Muscle of leg (tissue), 16 donors: ENCODE measurements at places on chromosomes 7 and 10. TPM values are rescaled to one million over a fixed set of nuclear protein-coding genes. Genes with fewer than 3 reads are reported as not detected.

The SFTPD gene
- total RNA-seq, result 1.1 TPM

The NKX6-2 gene
- total RNA-seq, result not detected

The TRPV5 gene
- 0.04 TPM for total RNA-seq

The GRM3 gene
- 0.04 TPM for total RNA-seq

The ASB15 gene
- 4.6 TPM for total RNA-seq

DNA sequence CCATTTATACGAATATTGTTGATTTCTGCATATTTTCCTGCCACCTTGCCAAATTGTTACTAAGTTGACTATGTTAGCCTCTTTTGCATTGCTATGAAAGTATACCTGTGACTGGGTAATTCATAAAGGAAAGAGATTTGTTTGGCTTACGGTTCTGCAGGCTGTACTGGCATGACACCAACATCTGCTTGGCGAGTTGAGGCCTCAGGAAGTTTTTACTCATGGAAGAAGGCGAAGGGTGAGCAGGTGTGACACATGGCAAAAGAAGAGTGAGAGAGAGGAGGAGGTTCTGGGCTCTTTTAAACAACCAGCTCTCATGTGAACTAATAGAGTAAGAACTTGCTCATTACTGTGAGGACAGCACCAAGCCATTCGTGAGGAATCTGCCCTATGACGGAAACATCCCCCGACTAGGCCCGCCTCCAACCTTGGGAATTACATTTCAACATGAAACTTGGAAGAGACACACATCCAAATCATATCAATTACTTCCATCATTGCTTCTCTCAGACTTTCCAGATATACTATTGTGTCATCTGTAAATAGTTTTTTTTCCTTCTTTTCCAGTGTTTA is 8.4 kb downstream of the RALA start:
- H3K4me1 ChIP-seq, result peaks cover 6% of the 10 kb centered on the region
- no peak overlapping the region for H3K27ac ChIP-seq
- no peak overlapping the region for H3K4me3 ChIP-seq
- DNase-seq, result peak; percentile 81

GRCh38 chr7:155494551-155494950 is 36.6 kb downstream of the EN2 start:
- H3K27ac ChIP-seq, result no peak overlapping the region
- H3K4me1 ChIP-seq, result peaks cover 9% of the 10 kb centered on the region
- no peak overlapping the region for H3K4me3 ChIP-seq
- no peak for DNase-seq
- H3K27me3 ChIP-seq, result peaks cover 66% of the 10 kb centered on the region

- H3K27me3 ChIP-seq, result no peaks in the 10 kb centered on the region
- no peaks in the 10 kb centered on the region for H3K36me3 ChIP-seq
- no peaks in the 10 kb centered on the region for H3K4me1 ChIP-seq
- no peak overlapping the region for H3K4me3 ChIP-seq
- no peak overlapping the region for H3K27ac ChIP-seq
These were observed 28.5 kb upstream of the CAMK1D start for GRCh38 chr10:12320892-12321291.

DNA sequence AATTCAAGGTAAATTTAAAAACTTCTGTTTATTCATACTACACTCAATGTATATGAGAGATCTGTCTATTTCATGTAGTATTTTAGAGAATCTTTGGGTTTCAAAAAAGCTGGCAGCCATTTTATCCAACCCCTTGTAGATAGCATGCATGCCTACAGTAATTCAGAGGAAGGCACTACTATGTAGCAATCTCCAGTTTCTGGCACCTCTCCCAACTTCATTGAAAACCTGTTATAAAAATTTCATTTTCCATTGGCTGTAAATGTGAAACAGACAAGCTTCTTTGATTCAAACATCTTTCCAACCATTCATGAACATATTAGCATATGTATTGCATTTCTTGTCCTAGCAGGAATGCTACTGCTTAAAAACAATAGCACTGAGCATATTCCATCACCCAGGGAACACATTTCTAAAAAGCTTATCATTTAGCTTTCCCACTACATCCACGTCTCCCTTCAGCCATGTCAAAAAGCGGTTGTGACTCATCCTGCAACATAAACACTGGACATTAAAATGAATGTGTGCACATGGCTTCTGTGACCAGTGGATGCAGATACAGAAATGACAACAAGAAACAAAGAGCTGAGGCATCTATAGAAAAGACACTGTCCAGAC is 330.4 kb upstream of the AOAH start:
- no peaks in the 10 kb centered on the region for H3K36me3 ChIP-seq
- no peak for DNase-seq

DNA sequence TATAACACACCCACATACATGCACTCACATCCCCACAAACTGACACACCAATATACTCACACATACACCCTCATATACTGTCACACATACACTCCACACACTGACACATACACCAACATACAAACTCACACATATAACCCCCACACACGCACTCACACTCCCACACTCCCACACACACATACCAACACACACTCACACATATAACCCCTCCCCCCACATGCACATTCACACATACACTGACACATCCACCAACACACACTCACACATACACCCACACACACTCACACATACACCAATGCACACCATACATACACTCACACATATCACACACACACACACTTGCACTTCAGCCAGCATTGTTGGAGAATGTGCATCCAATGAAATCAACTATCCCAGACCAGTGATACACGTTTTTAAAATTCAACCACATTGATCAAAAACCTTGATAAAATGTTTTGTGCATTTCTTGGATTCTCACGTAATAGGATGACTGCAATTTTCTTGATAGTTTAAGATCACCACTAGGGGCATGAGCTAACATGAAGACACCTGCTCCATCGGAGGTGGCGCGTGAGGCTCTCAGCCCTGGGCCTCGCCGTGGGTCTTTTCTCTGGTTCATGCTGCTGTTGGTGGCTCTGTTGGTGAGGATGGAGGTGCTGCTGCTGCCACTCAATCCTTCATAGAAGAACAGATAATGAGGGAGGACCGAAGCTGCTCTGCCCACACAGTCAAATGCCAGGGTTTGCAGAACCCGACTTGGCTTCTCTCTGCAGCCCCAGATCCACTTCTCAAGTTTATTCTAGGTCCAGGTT is 32.1 kb upstream of the CHST15 start:
- H3K4me3 ChIP-seq, result no peak overlapping the region
- H3K36me3 ChIP-seq, result no peaks in the 10 kb centered on the region
- H3K27ac ChIP-seq, result no peak overlapping the region

- no peak overlapping the region for H3K27ac ChIP-seq
- DNase-seq, result no peak
- H3K4me3 ChIP-seq, result no peak overlapping the region
- no peaks in the 10 kb centered on the region for H3K36me3 ChIP-seq
These were observed 29.7 kb upstream of the GPAM start for GRCh38 chr10:112213098-112213823.

GRCh38 chr7:15011289-15011688 is 108.7 kb upstream of the DGKB start:
- H3K4me3 ChIP-seq, result no peak overlapping the region
- H3K4me1 ChIP-seq, result peaks cover 5% of the 10 kb centered on the region
- no peaks in the 10 kb centered on the region for H3K27me3 ChIP-seq

GRCh38 chr7:78176171-78176570 is 377.6 kb downstream of the PHTF2 start:
- H3K4me3 ChIP-seq, result no peak overlapping the region
- H3K27ac ChIP-seq, result peak overlapping the region; percentile 66
- no peaks in the 10 kb centered on the region for H3K36me3 ChIP-seq
- H3K27me3 ChIP-seq, result no peaks in the 10 kb centered on the region
- peak; percentile 93 for DNase-seq
- peaks cover 9% of the 10 kb centered on the region for H3K4me1 ChIP-seq

DNA sequence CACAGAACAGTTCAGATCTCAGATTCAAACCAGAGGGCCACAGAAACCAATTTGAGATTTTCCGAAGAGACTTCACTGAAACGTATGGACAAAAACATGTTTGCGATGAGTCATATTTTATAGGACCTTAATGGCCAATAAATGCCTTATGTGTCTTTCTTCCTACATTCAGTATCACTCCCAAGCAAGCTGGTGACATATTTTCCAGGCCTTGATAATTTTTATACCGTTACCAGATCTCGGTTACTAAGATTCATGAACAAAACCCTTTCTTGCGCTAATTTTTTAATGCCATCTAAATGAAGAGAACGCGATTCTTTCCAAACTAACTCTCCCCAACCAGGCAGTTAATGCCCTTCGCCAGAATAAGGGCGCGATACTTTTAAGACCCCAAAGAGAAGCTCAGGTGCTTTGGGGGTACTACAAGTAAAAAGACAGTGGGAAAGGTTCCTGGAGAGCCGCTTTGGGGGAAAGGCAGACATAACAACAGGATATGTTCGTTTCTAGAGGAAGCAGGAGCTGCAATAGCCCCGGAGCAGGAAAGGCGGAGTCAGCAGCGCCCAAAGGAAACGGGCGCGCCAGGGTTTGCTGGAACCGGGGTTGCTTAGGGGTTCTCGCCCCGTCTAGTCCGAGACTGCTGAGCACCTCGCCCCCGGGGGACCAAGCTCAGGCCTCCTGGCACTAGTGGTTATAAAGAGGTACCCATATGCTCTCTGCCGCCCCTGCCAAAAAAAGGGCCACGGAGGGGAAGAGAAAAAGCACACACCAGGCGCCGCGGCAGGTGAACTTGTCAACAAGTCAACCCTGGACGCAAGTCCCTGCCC is 884 bp downstream of the ICA1 start:
- H3K27ac ChIP-seq, result peak overlapping the region; percentile 73
- H3K27me3 ChIP-seq, result peaks cover 21% of the 10 kb centered on the region
- H3K4me1 ChIP-seq, result peaks cover 8% of the 10 kb centered on the region
- DNase-seq, result peak; percentile 49

DNA sequence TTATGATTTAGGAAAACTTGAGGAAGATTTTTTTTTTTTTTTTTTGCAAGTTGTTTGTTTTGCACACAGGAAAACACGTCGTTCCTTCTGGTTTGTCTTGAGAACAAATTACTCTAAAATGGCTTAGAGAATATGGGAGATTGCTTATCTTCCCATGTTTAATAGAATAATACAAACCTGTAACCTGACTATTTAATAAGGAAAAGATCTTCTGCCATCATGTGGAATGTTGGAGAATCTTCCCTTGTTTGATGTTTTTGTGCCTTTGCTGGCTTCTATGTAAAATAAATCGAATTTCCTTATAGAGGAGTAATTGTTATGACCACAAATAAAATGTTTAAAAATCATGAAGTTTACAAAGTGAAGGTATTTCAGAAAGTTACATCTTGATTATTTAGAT is 818.8 kb downstream of the GATA3 start:
- H3K4me1 ChIP-seq, result no peaks in the 10 kb centered on the region
- H3K27ac ChIP-seq, result no peak overlapping the region
- H3K4me3 ChIP-seq, result no peak overlapping the region
- H3K27me3 ChIP-seq, result no peaks in the 10 kb centered on the region
- no peaks in the 10 kb centered on the region for H3K36me3 ChIP-seq

- no peaks in the 10 kb centered on the region for H3K27me3 ChIP-seq
- H3K4me1 ChIP-seq, result no peaks in the 10 kb centered on the region
- H3K27ac ChIP-seq, result no peak overlapping the region
These were observed 75.4 kb downstream of the NUDCD3 start for GRCh38 chr7:44415047-44415446.

DNA sequence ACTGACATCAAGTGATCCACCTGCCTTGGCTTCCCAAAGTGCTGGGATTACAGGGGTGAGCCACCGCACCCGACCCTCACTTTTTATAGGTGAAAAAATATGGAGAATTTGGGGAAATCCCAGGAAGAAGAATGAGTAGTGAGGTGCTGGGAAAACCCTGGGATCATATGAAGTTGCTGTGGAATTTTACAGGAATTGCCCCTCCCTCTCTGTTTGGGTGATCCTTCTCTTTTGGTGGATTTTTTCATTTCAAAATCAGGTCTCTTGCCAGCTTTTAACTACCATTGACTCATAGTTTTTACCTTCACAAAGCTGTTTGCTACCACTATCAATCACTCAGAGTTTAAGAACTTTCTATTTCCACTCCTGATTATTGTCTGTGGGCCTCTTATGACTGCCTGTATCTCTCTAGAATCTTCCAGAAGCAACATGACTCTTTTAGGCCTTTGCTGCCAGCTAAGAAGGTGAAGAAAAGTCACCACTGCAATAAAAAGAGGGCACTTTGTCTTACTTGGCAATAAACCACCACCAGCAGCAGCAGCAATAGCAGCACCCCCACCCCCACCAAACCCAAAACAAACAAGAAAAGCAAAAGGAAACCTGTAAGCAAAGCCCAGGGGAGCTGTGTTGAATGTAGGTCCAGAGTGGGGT is 4.0 kb upstream of the GIMAP8 start:
- peaks cover 9% of the 10 kb centered on the region for H3K27me3 ChIP-seq
- H3K27ac ChIP-seq, result no peak overlapping the region
- H3K36me3 ChIP-seq, result no peaks in the 10 kb centered on the region
- H3K4me1 ChIP-seq, result peaks cover 12% of the 10 kb centered on the region
- no peak overlapping the region for H3K4me3 ChIP-seq
- DNase-seq, result no peak

GRCh38 chr10:47039562-47039913 is 128.3 kb downstream of the PTPN20 start:
- peak overlapping the region; percentile 40 for H3K27ac ChIP-seq
- H3K27me3 ChIP-seq, result peaks cover 3% of the 10 kb centered on the region
- DNase-seq, result peak; percentile 53
- no peaks in the 10 kb centered on the region for H3K36me3 ChIP-seq
- H3K4me1 ChIP-seq, result peaks cover 70% of the 10 kb centered on the region

DNA sequence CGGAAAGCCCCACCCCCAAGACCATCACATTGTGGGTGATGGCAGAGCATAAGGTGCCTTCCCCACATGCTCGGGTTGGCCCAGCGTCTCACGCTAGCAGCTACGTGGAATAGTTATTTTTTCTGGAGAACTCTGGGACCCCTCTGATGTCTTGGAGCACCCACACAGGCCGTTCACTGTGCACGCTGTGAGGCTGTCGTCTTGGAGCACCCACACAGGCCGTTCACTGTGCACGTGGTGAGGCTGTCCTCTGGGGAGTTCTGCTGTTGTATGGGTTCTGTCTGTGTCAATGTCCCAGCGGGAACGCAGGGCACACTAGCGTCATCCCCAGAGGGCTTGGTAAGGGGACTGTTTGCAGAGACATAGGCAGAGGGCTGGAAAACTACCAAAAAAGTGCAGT is 38.8 kb upstream of the FAM20C start:
- H3K36me3 ChIP-seq, result no peaks in the 10 kb centered on the region
- H3K27me3 ChIP-seq, result no peaks in the 10 kb centered on the region
- H3K4me1 ChIP-seq, result peaks cover 33% of the 10 kb centered on the region
- H3K27ac ChIP-seq, result no peak overlapping the region
- no peak for DNase-seq
- H3K4me3 ChIP-seq, result no peak overlapping the region

DNA sequence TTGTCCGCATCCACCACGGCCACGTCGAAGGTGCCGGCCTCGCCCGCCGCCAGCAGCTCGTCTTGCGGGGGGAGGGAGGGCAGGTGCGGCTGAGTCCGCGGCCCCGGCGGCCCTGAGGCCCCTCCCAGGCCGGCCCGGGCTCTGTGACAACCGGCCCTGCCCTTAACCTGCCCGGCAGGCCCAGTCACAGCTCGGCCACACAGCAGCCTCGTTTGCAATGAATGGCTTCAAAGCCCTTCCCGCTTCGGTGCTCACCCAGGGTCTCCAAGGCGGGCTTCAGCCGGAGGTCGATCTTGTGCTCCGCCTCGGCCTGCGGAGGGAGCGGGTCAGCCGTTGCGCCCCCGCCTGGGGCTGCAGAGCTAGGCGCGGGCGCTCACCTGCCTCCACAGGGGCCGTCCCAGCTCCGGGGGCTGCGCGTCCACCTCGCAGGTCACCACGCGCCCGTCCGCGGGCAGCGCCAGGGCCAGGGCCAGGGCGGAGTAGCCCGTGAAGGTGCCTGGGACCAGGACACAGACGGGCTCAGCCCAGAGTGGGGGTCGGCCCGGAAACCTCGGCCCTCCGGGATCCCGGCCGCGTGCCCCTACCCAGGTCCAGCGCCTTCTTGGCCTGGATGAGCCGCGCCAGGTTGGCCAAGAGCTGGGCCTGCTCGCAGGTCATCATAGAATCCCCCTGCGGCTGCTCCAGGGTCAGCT is 928 bp downstream of the COMTD1 start:
- H3K4me3 ChIP-seq, result peak overlapping the region; percentile 63
- peaks cover 21% of the 10 kb centered on the region for H3K36me3 ChIP-seq
- no peaks in the 10 kb centered on the region for H3K27me3 ChIP-seq
- H3K27ac ChIP-seq, result peak overlapping the region; percentile 42
- DNase-seq, result peak; percentile 35
